ENCODE measurements at places on chromosomes 7 and 10.

DNA sequence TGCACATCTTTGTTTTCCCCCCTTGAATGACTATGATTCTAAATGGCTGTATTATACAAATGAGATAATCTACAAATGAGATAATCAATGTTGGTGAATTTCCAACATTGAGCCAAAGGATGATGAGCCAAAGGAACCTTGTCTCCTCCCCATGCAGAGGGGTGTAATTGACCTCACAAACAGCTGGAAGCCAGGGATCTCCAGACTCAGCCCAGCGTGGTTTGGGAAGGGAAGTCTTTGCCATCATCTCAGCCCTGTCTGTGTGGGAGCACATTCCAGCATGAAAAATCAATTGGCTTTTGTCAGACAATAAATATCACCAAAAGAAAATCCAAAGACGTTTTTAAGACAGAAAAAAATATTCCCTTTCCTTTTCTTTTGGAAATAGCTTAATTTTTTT is 271.5 kb upstream of the AOAH start:
- DNase-seq: no peak

GRCh38 chr10:3226960-3227744 is 54.6 kb upstream of the PITRM1 start:
- DNase-seq: peak; percentile 93

GRCh38 chr7:80284855-80285254 is 150.2 kb downstream of the GNAI1 start:
- peak; percentile 75 for DNase-seq

DNA sequence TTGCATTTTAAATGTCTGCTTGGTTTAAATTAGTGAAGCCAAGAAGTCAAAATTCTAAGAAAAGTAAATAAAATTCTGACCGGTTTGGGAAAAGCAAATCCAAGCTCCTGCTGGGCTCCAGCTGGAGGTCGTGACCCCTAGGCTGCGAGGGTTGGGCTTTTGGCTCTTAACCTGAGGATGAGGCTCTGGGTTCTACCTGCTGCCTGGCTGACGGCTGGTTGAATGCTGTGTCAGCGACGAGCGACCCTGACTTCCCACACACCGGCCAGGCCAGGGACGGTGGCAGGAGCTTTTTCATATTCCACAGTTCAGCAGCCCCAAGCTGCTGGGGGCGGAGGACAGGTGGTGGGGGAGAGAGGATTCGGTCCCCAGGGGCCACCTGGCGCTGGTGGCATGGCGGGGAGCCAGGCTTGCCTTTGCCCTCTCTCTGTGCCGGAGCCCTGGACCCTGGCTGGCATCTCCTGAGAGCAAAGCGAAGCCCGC is 843 bp upstream of the PLPP4 start:
- DNase-seq: no peak

GRCh38 chr7:128458956-128459355 is 3.3 kb downstream of the HILPDA start:
- DNase-seq: no peak

DNA sequence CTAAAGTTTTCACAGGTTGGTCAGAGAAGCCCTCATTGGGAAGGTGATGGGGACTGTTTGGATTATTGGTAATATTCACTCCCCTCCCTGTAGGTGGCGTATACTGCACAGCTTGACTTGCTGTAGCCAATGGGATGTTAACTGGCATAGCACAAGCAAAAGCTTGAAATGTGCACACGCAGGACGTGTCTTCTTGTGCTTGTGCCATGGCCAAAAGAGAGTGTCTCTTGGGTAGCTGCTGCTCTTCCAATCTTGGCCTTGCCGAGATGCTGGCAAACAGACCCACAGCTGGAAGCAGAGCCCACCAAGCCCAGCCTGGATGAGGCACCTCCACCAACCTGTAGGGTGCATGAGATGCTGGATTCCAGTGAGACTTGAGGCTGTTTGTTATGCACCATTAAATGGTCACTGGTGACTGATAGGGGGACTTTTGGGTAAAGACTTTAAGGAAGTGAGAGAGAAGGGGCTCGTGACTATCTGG is 266.0 kb downstream of the GRID1 start:
- peak; percentile 24 for DNase-seq

GRCh38 chr10:35486297-35486990 is 118.7 kb upstream of the GJD4 start:
- no peak for DNase-seq

- DNase-seq: no peak
Observed at GRCh38 chr7:103343332-103343731, 1.2 kb downstream of the DNAJC2 start.

- DNase-seq: peak; percentile 55
Observed at GRCh38 chr7:56062382-56062781, 1.7 kb upstream of the SUMF2 start.

- DNase-seq: no peak
Observed at GRCh38 chr10:69939061-69939460, 113.6 kb upstream of the MACROH2A2 start.

DNA sequence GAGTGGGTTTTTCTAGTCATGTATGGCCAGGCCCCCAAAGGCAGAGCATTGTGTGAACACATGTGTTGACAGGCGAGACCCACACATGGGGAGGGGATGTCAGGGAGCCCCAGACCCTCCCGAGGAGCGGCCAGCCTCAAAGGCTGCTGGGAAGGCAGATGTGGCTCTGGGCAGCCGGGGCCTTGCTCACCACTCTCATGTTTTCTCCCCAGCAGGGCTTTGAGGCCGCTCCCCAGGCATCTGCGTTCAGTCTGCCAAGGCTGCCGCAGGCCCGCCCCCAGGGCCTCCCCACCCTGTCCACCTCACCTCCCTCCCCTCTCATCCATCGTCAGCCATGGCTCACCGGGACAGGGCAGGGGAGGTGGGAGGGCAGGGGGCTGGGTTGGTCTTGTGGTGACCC is 16.6 kb upstream of the VSIR start:
- no peak for DNase-seq
